Activated naive CD4-positive, alpha-beta T cell treated with anti-CD3 and anti-CD28 coated beads for 36 hours (primary cell): ENCODE measurements at places on chromosomes 11 and 22.

GRCh38 chr22:47851586-47851985 is 1089.1 kb downstream of the TBC1D22A start:
- DNase-seq = no peak

DNA sequence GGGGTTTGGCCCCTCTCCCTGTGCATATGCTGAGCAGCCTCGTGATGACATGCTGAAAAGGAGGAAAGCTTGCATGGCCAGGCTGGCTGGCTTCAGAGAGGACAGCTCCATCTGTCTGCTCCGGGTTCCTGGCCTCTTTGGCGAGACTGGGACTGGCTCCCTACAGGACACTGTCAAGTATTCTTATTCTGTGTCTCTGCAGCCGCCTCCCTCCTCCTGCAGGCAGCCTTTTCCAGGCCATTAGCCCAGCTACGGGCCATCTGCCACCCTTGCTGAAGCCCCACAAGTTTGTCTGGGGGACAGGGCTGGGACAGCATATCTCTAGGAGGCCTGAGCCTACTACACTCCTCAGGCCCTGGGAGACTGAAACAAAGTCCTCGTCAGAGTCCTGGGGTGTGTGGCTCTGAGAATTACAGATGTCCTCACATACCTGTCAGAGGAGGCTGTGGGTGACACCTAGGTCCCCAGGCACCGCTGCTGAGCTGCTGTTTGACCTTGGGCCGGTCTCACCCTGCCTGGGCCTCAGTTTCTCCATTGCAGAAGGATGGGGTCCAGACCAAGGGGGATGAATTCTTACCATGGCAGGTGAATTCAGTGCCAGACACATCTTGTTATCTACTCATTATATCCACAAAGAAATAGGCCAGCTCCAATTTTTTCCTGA is 11.0 kb downstream of the MRGPRG start:
- no peak for DNase-seq

GRCh38 chr11:113188371-113188834 is 126.0 kb upstream of the TTC12 start:
- no peak for DNase-seq

DNA sequence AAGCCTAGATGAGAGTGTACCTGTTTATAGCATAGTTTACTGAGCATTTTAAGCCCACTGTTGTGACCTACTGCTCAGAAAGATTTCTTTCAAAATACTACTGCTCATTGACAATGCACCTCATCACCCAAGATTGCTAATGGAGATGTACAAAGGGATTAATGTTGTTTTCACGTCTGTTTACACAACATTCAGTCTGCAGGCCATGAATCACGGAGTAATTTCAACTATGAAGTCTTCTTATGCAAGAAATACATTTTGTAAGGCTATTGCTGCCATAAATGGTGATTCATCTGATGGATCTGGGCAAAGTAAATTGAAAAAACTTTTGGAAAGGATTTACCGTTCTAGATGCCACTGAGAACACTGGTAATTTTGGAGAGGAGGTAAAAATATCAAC is 112.9 kb downstream of the KIF18A start:
- no peak for DNase-seq

GRCh38 chr11:133504906-133505305 is 27.4 kb downstream of the OPCML start:
- no peak for DNase-seq

GRCh38 chr22:44670220-44670988 is 31.6 kb upstream of the PRR5 start:
- DNase-seq = no peak

- DNase-seq = no peak
These were observed 6.8 kb downstream of the C11orf24 start for GRCh38 chr11:68264741-68265540.

DNA sequence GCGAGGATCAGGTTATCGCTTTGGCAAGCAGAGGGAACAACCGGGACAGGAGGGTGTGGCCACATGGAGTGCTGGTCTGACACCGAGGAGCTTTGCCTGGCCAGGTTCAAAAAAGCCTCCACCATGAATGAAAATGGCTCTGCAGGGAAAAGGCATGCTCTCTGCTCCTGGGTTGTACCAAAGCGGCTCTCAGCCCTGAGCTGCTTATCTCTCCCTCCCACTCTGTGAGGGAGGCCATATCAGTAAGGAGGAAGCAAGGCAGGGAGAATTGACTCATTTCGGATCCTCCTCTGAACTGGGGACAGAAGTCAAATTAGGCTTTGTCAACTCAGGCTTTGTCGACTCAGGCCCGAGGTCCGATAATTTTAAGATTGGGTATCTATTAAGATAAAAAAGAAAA is 82.9 kb upstream of the CRTAM start:
- no peak for DNase-seq

DNA sequence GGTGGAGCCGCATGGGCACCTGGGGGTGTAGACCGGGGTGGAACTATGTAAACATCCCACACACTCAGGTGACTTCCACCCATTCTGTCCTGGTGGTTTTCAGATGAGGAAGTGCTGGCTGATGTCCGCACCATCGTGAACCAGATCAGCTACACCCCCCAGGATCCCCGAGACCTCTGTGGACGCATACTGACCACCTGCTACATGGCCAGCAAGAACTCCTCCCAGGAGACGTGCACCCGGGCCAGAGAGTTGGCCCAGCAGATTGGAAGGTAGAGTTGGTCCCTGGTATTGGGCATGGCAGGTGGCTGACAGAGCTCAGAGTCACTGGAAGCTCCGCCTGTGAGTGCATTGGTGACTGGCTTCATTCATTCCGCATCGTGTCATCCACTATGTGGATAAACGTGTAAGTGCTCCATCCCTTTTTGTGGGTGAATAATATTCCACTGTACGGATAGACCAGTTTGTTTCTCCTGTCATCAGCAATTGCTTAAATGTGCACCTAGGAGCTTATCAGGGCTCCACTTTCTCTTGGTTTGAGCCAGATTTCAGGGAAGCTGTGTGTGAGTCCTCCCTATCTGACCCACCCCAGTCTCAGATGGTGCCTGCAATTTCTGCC is 29.9 kb downstream of the NADSYN1 start:
- no peak for DNase-seq

DNA sequence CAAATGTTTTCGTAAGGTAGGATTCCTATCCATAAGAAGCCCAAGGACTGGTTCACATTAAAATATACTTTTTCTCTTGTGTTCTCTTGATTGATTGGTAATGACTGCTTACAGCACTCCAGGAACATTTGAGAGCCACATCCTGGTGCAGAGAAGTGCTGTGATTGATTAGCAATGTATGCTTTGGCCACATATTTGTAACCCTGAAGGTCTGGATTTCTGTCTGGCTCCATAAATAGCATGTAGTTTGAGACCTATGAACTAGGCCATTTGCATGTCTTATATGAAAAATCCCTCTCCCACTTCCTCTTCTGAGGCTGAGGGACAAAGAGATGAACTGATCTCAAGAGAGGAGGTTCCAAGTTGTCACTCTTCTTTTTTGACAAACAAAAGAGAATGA is 49.3 kb upstream of the CD44 start:
- no peak for DNase-seq

- DNase-seq = no peak
These were observed 235.0 kb downstream of the TTC28 start for GRCh38 chr22:28444659-28445058.

GRCh38 chr11:60389279-60389910 is 6.9 kb upstream of the MS4A14 start:
- no peak for DNase-seq

GRCh38 chr22:48491451-48491941 is 1336.2 kb downstream of the BRD1 start:
- no peak for DNase-seq

- no peak for DNase-seq
These were observed 997 bp downstream of the TST start for GRCh38 chr22:37018086-37018814.

DNA sequence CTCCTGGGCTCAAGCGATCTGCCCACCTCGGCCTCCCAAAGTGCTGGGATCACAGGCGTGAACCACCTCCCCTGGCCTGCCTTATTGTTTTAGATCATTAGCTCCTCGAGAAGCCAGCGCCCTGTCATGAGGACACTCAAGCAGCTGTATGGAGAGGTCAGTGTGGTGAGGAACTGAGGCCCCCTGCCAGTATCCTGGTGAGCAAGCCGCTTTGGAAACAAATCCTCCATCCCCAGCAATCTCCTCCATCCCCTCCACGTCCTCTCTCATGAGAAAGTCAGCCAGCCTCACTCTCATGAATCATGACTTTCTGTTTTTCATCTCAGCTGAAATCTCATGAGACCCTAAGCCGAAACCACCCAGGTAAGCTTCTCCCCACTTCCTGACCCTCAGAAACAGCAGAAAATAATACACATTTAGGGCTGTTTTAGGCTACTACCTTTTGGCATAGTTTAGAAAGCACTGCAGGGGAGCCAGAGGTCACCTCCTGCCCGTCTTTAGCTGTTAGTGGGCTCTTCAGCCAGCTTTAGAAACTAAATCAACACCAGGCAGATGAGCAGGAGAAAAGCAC is 56.0 kb downstream of the CTTN start:
- no peak for DNase-seq

- DNase-seq = no peak
These were observed 113.7 kb upstream of the NECTIN1 start for GRCh38 chr11:119842731-119843130.

DNA sequence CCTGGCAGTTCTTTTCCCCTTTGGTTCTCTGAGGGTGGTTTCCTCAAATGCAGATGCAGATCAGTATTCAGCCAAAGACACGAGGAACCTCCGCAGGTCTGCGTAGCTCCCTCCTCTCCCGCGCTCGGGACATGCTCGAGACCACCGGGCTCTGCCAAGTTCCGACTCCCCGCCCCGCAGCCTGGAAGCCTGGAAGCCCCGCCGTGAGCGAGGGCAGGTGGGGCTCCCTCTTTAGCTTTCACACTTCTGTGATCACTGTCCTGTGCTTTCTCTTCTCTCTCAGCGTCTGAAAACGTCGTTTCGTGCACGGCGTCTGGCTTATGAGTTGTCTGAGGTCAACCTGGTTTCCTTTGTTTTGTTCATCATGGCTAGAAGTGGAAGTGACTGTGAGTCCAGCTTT is 26.6 kb downstream of the ZBED4 start:
- DNase-seq = no peak

DNA sequence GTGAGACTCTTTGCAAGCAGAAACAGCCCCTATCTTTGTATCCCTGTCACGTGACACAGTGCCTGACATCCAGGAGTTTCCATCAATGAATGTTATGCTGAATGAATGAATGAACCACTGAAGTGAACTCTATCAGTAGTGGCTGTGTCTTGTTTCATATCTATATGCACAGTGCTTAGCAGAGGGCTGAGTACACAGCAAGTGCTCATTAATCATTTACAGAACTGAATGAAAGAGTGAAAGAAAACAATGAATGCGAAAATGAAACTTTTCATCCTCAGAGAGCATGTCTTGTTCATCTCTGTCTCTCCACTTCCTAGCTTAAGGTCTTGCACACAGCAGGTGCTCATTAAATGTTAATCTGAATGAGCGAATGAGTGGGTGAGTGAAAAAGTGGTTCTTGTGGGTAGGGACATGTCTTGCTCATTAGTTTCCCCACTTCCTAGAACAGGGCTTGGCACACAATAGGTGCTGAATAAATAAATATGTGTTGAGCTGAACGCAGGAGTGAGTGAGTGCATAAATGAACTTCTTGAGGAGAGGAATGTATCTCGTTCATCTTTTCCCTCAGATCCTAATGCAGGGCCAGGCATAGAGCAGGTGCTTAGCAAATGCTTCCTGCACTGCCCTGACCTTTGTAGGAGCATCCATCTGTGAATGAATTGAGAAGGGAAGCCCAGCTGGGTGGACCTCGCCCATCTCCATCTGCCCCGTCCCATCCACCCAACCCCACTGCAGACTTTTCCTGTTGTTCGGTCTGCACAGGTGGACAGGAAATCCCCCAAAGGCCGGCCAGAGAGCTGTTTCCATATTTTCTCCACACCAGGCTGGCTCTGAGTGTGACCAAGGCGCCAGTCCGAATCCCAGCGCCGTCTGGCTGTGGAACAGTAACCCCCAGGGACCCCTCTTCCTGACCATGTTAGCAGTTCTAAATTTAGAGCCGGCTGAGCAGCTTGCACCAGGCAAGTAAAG is 113.4 kb upstream of the CRYBB3 start:
- DNase-seq = peak; percentile 63

DNA sequence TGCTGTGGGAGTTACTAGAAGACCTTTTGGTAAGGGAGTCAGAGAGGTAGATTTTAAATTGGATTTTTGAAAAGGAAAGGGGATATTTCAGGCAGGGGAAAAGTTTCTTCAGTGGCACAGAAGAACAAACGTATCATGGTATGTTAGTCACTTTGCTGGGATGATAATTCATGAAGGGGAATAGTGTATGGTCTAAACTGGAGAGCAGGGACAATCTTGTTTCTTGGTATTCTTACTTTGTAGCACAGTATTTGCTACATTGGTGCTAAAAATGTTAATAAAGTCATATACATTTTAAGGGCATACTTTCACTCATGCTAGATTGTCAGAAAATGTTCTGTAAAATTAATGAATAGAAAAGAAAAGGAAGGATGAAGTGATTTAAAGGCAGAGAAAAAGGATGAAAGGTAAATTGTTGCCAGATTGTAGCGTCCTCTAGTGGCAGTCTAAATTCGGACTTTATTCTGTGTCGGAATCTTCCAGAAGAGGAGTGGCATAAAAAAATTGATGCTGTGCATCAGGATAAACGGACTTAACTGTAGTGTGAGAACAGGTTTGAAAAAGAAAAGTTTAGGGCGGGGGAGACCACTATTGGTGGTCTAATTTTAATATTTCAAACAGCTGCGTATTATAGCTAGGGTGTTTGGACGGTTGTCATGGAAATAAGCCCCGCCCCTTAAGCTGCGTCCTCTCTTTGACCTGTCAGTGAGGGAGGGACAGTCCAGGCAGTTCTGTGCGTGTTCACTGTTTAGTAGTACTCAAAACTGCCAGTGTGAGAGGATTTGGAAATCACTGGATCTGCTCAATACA is at the start of gene BCO2:
Gene BCO2 (plus strand): TSS at position 724 of the 810 bp plus-strand sequence. CDS start 90 bp downstream, outside the sequence.
- DNase-seq = peak; percentile 60

- no peak for DNase-seq
These were observed 38.1 kb upstream of the KCNQ1OT1 start for GRCh38 chr11:2737866-2738265.

DNA sequence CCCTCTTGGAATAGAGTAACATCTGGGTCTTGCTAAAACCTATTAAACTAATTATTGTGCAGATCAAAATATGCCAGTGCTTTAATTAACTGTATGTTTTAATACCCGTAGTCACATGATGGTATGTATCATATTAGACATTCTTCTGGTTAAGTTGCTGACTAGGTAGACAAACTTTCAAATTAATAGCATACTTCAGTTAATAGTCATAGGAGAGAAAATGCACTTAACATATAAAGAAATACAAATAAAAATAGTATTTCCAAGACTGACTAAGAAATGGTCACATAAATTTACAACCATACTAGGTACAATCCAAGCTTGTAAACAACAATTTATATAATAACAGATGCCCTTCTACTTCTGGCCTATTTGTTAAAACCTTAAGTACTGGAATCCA is 7.6 kb upstream of the EXPH5 start:
- no peak for DNase-seq

GRCh38 chr11:11512929-11513328 is 108.9 kb downstream of the GALNT18 start:
- DNase-seq = no peak

- peak; percentile 35 for DNase-seq
These were observed 54.1 kb downstream of the MCAM start for GRCh38 chr11:119262668-119263351.
